ENCODE measurements at places on chromosomes 5 and 9.

- DNase-seq: no peak
Measured at GRCh38 chr5:74596927-74597326, 43.6 kb downstream of the ENC1 start.

DNA sequence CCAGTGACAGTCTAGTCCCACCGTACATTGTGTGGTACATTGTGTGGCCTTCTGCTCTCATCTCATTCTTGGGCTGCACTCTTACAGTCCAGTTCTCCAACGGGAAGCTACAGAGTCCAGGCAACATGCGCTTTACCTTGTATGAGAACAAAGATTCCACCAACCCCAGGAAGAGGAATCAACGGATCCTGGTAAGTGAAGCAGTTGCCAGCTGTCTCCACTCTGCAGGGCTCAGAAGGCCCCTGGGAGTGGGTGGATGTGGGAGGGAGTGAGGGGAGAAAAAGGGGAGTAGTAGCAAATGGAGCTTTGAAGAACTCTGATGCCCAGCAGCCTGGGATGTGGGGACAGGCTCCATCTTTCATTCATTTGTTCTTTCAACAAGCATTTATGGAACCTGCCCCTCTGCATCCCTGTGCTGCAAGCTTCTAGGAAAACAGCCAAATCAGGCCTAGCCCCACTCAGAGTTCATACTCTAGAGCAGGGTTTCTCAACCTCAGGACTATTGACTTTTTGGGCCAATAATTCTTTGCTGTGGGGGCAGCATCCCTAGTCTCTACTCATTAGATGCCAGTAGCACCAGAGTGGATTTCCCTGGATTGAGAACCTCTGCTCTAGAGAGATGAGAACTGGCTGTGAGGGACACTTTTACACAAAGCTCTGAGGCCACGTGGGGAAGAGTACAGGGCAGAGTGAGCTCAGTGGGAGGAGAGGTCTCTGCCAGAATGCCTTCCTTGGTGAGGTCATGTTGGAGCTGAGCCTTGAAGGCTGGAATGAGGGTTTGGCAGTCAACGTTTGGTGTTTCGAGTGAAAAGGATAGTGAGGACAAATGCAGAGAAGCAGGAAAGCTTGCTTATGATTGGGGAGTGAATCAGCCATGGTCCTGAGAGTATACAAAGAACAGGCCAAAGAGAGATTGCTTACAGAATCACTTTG, 1.1 kb downstream of the POLR1E start:
- DNase-seq: peak; percentile 5

DNA sequence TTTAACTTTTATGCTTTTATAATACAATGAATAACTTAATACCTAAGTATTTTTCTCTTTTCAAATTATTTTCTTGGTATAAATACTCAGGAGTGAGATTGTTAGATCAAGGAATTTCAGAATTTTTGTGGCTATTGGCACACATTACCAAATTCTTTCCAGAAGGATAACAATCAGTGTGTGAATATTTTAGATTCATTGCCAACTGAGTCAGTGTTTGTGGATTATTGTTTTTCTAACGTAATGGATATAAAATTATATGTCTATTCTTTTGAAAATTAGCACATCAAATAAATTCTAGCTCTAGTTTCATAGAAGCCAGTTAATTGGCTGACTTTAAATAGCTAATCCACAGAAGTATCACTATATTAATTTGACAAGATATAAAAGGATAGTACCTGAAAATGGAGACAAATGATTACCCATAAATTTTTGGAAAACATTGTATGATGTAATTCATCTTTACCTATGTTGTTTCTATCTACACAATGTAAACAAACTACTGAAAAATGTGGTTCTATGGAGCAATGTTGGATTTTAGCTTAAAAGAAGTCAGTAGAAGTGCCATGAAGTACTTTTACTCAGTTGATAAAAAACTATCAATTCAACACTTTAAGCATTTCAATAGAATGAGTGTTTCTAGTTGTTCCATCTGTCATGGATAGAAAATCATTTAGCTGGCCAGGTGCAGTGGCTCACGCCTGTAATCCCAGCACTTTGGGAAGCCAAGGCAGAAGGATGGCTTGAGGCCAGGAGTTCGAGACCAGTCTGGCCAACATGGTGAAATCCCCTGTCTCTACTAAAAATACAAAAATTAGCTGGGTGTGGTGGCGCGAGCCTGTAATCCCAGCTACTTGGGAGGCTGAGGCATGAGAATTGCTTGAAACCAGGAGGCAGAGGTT, 185.1 kb downstream of the ADAMTSL1 start:
- DNase-seq: no peak

DNA sequence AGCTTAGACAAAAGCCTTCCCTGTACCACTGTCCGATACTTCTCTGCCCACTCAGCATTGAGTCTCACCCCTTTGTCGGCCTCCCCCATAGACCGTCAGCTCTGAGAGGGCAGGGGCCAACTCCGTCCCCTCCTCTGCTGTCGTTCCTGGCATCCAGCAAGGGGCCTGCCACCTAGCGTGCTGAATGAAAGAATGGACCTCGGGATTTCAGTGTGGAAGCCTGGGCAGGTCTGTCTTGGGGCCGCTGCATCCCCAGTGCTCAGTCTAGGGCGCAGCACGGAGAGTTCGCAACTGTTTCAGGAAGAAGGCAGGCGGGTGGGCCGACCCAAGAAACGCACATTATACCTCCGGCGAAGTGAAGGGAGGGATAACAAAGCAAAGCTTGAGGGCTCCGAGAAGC, 1.5 kb upstream of the TOR1B start:
- DNase-seq: no peak

DNA sequence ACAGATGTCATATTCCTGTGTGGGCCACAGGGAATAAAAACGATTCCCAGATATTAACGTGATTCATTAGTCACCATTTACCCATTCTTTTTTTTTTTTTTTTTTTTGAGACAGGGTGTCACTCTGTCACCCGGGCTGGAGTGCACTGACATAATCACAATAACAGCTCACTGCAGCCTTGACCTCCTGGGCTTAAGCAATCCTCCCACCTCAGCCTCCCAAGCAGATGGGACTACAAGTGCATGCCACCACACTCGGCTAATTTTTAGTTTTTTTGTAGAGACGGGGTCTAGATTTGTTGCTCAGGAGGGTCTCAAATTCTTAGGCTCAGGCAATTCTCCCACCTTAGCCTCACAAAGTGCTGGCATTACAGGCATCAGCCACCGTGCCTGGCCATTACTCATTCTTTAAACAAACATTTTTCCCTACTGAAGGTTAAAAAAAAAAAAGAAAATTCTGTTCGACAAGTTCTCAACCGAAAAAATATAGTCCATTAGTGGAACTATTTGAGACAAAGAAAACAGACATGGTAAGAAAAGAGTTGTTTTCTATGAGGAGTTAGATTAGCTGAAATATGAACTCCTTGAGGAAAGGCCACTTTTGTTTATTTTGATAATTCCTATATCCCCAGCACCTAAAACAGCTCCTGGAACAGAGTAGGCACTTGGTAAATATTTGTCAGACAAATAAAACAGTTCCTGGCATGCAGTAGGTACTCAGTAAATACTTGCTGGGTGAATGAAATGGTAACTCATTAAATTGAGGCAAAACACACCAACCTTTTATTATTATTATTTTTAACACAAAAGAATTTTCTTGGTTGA, 32.1 kb upstream of the PDCL start:
- DNase-seq: no peak

GRCh38 chr9:3244963-3245653, 280.7 kb downstream of the RFX3 start:
- peak; percentile 90 for DNase-seq

- no peak for DNase-seq
Measured at GRCh38 chr5:1477341-1477740, 32.1 kb upstream of the SLC6A3 start.

GRCh38 chr9:5427005-5427404, 10.7 kb downstream of the PLGRKT start:
- no peak for DNase-seq

GRCh38 chr5:28544501-28544900, 1506.1 kb upstream of the CDH9 start:
- DNase-seq: no peak

DNA sequence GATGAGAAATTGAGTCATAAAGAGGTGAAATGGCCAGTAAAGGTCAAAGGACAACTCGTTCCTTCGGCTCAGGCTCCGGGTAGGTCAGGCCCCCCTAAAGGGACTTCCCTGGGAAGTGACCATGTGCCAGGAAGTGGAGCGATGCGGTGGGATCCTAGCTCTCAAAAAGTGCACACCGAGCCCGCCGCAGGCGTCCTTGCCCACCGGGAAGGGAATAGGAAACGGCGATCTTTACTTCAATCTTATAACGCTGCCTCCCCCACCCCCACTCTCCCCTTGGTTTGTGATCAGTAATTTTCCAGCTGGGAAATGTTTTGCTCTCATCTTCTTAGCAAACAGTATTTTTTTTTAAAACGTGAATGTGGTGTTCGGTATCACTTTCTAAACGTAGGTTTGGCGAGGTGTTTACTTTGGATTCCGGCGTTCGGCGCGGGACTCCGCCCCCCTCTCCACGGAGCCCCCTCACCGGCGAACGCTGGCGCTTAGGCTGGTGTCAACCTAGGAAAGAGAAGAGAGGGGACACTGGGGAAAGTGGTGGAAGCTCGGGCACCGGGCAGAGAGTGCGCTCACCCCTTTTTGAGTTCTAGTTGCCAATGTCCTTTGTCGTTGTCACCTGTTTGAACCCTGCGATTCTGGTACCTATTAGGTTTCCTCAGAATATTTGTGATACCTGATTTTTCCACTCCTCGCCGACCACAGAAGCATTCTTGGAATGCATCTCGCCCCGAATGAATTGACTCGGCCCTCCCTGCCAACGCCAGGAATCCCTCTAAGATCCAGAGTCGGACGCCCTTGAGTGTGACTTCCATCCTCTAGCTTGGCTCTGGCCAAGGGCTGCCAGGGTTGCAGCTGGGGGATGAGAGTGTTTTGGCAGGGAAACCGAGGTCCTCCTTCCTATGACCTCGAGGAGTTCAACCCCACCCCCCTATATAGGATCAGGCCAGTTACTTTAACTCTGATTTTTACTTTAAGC, 1.8 kb upstream of the KLF4 start:
- DNase-seq: no peak

DNA sequence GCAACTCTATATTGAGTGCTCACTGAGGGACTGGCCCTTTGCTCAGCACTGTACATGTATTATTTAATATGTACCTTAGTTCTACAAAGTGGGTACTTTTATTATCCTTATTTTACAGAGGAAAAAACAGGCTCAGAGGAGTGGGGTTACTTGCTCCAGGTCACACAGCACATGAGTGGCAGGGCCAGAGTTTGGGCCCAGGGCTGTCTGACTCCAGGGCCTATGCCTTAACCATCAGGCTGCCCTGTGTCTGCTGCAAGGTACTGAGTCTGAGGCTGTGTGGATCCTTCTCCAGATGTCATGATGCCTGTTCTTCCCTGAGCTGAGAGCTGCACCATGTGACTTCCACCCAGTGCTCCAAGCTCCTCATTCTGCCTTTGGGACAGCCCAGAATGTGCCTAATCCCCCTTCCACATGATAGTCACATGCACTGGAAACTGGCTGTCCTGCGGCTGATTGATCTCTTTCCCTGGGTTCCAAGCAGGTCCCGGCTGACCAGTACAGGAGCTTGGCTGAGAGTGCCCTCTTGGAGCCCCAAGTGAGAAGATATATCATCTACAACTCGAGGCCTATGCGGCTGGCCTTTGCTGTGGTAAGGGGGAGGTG, 15.4 kb downstream of the TMEM268 start:
- no peak for DNase-seq

GRCh38 chr5:158832731-158833130, 267.0 kb downstream of the EBF1 start:
- DNase-seq: no peak

- no peak for DNase-seq
Measured at GRCh38 chr5:179198825-179199224, 138.7 kb downstream of the ZNF354C start.

DNA sequence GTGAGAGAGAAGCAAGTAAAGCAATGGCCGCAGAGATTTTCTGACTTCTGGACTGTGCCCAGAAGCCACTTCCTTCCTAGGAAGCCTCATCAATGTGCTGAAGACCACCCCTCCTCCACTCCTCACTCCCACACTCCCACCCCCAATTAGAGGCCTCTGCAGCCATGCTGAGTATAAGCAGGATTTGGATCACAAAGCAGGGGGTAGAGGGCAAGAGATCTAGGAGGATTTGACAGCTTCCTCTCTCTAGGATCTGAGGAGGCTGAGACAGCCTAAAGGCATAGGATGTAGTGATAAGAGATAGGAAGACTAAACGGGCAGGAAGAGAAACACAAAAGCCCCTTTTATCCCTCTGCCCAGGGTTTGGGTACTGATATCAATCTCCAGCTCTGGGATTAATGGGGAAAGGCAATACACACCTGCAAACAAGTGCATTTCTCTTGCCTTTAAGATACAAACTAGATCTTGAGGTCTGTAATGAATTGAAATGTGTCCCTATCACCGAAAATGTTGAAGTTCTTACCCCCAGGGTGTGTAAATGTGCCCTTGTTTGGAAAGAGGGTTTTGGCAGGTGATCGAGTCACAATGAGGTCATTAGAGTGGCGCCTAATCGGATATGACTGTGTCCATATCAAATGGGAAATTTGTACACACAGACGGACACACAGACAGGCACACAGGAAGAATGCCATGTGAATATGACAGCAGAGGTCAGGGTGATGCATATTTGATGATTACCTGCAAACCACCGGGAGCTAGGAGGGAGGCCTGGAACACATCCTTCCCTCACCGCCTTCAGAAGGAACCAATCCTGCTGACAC, 28.5 kb downstream of the KCNV2 start:
- DNase-seq: no peak

DNA sequence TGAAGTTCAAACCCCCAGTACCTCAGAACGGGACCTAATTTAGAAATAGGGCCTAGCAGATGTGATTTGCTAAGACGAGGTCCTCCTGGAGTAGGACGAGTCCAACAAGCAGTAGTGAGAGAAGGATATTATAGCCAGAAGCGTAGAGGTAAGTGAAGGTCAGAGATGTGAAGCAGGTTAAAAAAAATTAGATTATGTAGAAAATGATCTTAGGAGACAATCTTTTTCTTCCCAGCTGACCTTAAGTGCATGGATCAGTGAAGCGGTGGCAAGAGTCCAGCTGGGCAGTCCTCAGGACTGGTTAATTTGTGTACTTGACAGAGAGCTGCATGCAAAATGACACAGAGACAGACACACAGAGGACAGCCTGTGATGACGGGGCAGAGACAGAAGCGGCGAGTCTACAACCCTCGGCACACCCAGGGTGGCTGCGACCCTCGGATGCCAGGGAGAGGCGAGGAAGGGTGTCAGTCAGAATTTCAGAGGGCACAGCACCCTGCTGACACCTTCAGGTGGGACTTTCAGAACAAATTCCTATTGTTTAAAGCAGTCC, 131.4 kb upstream of the IRX4 start:
- no peak for DNase-seq
